ENCODE measurements at places on chromosomes 7 and 10.

DNA sequence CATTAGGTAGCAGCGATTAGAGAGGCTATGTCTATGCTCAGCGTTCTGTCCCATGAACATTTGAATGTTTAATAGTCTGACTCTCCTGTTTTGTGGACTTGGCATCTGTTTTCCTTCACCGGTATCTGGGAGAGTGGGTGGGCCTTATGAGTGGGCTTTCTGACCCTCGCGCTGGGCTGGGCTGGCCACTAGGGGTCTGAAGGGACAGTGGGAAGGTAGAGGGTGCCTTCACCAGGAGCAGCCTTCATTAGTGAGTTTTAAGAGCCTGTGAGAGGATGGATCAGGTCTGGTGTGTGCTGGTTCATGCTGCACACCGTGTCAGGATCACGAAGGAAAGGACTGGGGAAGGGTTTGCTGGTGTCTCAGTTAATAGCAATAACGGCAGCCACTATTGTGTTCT, 33.4 kb downstream of the DCLRE1A start:
- DNase-seq, result no peak

GRCh38 chr7:91107460-91107859, 156.8 kb upstream of the FZD1 start:
- no peak for DNase-seq

DNA sequence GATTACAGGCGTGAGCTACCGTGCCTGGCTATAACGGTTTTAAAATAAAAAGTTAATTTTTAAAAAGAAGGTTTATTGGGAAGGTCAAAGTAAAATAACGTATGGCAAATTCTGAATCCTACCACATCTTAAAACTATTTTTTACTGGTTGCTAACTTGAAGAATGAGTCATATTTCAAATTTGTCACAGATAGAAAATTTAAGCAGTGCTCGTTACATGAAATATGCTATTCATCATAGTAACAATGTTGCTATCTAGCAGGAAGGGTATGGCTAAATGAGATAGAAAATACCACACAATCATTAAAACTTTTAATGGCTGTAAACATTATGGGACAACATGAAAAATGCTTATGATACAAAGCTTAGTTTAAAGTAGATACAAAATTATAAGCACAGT, 500.5 kb downstream of the PHTF2 start:
- DNase-seq, result no peak

GRCh38 chr10:61628875-61629513, 33.7 kb upstream of the CABCOCO1 start:
- DNase-seq, result no peak

DNA sequence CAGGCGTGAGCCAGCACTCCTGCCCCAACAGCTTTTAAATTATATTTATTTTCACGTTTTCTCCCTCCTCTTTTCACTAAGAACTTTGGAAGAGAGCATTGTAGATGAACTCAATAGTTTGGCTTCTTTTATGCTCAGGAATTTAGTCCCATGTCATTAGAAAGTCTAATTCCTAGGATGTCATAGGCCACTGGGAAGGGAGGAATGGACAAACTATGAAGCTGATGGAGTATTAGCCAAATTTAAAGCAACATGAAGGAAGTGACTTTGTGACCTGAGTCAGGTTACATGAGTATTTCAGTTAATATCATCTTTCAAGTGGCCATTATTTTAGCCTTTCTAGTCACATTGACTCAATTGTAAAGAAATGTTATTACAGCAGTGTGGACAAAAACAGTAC, 18.0 kb upstream of the OPN4 start:
- DNase-seq, result no peak
